ENCODE measurements at places on chromosomes 7 and 10. TPM values are rescaled to one million over a fixed set of nuclear protein-coding genes. Genes with fewer than 3 reads are reported as not detected.

GRCh38 chr10:30448092-30448491, 14.1 kb downstream of the MAP3K8 start:
- DNase-seq = no peak

DNA sequence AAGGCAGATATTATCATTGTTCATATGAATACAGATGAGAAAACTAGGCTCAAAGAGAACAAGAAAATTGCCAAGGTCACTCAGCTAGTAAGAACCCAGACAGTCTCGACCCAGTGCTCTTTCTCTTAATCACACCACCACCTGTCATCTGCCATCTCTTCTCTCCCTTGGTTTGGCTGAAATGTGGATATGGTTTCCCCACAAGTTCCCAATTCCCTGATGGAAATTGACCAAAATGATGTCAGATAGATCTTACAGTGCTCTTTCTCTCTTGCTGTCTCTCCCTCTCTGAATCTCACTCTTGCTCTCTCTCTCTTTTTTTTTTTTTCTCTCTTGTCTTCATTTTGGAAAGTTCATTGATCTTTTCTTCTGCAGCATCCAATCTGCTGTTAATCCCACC, 9.1 kb downstream of the C10orf90 start:
- DNase-seq = no peak

The FAM25G gene
- not detected for total RNA-seq

GRCh38 chr7:2138146-2138765, 94.5 kb downstream of the MAD1L1 start:
- DNase-seq = no peak

DNA sequence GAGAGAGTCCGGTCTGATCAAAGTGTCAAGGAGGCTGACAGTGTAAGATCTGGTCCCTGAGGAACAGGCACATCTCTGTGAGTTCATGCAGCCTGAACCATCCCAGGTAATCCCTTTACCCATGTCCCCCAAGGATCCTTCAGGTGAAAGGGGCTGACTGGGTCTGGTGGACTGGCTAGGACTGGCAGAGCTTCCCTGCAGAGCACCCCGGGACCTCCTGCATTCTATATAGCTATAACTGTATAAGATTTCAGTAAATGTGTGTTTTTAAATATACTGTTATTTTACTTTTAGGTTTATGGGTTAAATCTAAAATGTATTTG, 246.8 kb downstream of the ELMO1 start:
- no peak for DNase-seq

The PNLIP gene
- total RNA-seq = not detected

DNA sequence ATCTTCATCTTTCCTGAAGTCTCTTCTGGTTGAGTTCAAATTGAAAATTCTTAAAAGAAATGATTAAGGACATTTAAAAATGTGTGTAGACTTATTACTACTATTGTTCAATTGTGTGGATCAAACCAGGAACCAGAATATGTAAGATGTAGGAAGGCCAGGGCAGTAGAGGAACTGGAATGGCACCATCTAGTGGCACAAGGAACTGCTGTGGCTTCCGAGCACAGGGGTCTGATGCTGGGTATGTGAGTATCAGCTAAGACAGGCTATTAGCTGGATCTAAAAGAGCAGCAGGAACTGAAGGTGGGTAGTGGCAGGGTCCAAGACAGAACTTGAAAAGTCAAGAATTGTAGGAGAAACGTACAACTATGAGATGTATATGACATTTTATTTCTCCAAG, 247.3 kb downstream of the SEMA3A start:
- no peak for DNase-seq

DNA sequence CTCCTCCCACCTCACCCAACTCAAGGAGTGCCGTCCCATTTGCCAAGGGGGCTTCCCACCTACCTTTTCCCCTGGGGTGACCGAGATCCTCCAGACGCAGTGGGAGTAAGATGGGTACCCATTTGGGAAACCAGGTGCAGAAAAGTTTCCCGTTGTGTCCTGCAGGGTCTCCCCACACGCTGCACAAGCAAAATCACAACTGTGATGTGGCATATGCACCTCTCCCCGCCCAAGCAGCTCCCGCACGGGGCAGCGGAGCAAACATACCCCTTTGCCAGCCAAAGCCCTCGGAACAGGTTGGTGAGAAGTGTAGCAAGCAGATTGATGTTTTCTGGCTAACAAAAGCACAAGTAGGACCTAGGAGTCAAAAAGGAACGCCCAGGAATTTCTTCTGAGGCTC, 51.5 kb upstream of the OPALIN start:
- peak; percentile 32 for DNase-seq

DNA sequence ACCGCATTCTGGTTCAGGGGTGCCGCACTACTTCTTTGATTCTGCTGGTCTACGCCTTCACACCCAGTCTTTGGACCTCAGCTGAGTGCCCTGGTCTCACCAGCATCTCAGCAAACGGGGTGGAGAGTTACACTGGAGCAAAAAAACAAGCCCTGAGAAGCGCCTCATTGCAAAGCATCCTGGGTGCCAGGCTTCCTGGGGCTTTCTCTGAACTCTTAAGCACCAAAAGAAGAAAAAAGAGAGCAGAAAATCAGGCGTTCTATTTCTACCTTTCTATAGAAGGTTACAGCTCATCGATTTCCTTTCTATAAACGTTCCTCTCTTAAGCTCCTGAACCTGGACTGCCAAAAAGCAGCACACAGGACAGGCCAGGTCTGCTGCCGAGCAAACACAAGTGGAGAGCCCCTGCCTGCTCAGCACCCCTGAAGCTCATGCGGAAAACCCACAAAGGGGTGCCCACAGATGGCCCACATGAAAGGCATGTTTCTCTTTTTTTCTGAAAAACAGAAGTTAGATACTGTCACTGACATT, 217.9 kb downstream of the SFMBT2 start:
- DNase-seq = no peak
